ENCODE measurements at places on chromosomes 5 and 9. TPM values are rescaled to one million over a fixed set of nuclear protein-coding genes. Genes with fewer than 3 reads are reported as not detected.

NR2F1-AS1 gene
- total RNA-seq: 9.5 TPM

GRCh38 chr5:103066326-103066725, 53.6 kb downstream of the GIN1 start:
- no peak for DNase-seq

CCNJL gene
- total RNA-seq: 21.9 TPM

RFESD gene
- 0.21 TPM for total RNA-seq

All from kidney epithelial cell (primary cell).